ENCODE measurements at places on chromosomes 3 and 15. TPM values are rescaled to one million over a fixed set of nuclear protein-coding genes. Genes with fewer than 3 reads are reported as not detected.

DNA sequence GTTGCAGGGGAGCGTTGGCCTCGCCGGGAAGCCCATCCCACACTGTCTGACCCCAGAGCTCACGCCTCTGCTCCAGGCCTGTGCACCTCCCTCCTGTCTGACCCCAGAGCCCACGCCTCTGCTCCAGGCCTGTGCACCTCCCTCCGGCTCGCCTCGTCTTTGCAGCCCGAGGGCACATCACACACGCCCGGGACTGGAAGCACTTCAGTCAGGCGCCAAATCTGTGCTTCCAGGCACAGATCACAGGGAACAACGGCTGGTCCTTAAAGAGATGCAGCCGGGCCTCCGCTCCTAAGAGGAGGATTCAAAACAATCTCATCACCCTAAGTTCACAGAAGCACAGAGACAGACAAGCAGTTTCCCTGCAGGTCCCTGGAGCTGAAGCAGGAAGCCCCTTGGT lies 103.0 kb upstream of the RPL32 start:
- no peak for DNase-seq
- H3K27me3 ChIP-seq, result no peaks in the 10 kb centered on the region
- H3K4me3 ChIP-seq, result no peak overlapping the region
- peaks cover 35% of the 10 kb centered on the region for H3K36me3 ChIP-seq
- peaks cover 32% of the 10 kb centered on the region for H3K4me1 ChIP-seq

Gene CATSPER2
- 2.7 TPM for total RNA-seq

DNA sequence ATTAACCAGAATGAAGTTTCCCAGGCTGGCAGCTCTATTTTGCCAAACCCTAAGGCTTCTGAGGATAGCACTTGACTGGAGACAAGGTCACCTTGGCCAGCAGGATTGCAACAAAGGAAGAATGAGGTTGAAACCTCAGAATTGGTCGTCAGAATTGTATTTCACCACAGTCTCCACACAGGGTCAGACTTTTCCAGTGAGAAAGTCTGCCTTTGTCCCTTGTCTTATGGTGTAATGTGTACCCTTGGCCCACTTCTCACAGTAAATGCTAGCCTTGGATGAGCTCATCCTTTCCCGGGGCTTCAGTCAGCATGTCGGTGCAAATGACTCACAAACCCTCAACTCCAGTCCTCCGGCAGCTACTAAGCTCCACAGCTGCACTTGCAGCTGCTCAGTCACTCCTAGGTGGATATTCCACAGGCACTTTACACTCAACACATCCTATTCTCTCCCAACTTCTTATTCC lies 19.7 kb downstream of the SSR3 start:
- peaks cover 28% of the 10 kb centered on the region for H3K36me3 ChIP-seq
- H3K4me3 ChIP-seq, result no peak overlapping the region
- H3K27me3 ChIP-seq, result no peaks in the 10 kb centered on the region
- peaks cover 13% of the 10 kb centered on the region for H3K4me1 ChIP-seq
- DNase-seq, result peak; percentile 55

Gene LRRC3B
- 0.30 TPM for total RNA-seq

Gene WDR53
- total RNA-seq, result 9.5 TPM

- peaks cover 37% of the 10 kb centered on the region for H3K36me3 ChIP-seq
- H3K27me3 ChIP-seq, result no peaks in the 10 kb centered on the region
- H3K4me1 ChIP-seq, result no peaks in the 10 kb centered on the region
Observed at GRCh38 chr15:73305331-73306211, 63.2 kb downstream of the HCN4 start.

DNA sequence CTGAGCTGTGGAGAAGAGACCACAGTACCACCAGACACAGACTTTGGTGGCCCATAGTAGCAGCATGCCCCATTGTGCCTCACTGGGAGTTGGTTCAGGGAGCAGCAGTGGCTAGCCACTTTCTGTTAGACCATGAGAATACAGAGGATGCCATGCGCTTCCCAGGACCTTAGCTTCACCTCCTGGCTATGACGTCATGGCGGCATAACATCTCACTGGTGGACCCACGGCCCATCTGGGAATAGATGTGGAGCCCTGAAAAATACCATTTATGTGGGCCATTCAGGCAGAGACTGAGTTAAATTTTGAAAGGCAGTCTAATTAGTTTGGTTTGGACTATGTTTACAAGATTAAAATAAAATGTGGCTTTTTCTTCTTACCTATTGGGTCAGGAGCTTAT lies 55.1 kb upstream of the NMD3 start:
- no peak for DNase-seq
- no peaks in the 10 kb centered on the region for H3K27me3 ChIP-seq
- H3K27ac ChIP-seq, result no peak overlapping the region
- H3K4me3 ChIP-seq, result no peak overlapping the region
